Brain (organoid and tissue), 16 donors: ENCODE measurements at places on chromosomes 12 and 14.
A peak's percentile ranks its signal among the peaks of the same experiment; 100 is the strongest.

- DNase-seq: peak; percentile 44
Measured at GRCh38 chr14:61280526-61281185, 482 bp downstream of the TMEM30B start.

- no peak for DNase-seq
Measured at GRCh38 chr12:124544311-124544970, 23.0 kb downstream of the NCOR2 start.

DNA sequence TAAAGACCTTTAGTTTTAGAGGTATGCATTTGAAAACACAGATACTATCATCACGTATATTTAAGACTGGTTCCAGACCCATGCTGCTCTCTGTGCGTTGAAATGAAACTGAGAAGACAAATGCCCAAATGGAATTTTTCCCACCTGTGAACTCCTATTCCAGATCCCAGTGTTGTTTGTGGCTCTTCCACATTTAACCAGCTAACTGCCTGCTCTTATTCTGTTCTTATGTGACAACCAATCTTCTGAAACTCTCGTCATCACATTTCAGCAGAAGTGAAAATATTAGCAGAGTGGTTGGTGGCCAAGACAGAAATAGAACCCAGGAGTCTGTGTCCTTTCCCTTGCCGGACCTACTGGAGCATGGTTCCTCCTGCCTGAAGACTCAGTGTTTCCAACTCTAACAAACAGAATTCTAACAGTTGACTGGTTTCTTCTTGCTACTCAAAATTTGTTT lies 460.2 kb downstream of the RAD51B start:
- no peak for DNase-seq

GRCh38 chr12:25615119-25615518 lies 62.0 kb upstream of the LMNTD1 start:
- DNase-seq: no peak

- DNase-seq: no peak
Measured at GRCh38 chr14:99740411-99740810, 52.8 kb upstream of the EML1 start.
